Brain (organoid and tissue), 16 donors: ENCODE measurements at places on chromosomes 2 and 18.

GRCh38 chr18:75799449-75800330 is 372.2 kb upstream of the SMIM21 start:
- no peak for DNase-seq

DNA sequence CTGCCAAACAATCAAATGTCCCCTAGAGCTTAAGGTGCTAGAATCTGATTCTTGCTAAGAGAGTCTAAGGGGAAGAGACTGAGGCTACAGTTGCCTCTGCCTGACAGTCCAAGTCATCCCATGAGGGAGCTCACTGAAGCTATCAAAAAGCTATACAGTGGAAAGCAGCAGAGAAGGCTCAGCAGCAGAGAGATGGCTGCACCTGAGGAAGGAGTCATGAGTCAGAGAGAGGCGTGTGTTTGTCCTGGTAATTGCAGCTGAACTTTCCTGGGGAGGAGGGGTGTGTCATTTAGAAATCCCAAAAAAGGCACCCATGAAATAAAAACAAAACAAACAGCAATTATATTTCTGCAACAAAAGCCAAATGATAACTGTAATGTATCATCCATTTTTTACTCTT is 305.2 kb upstream of the UBE2E3 start:
- DNase-seq, result no peak

DNA sequence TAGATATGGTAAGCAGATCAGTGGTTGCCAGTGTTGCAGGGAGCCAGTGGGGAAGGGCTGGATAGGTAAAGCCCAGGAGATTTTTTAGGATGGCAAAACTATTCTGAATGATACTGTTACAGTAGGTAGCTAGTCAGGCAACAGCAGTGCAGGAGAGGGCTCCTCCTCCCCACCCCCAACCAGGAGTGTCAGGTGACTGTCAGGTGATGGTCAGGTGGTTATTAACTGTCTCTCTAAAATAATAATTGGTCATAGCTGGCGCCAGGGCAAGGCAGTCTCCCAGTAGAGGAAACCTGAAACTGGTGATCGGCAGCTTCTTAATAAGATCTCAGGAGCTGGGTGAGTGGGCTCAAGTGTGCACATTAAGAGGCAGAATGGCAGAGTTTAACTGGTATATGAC is 201.6 kb upstream of the PARD3B start:
- no peak for DNase-seq

GRCh38 chr2:37852585-37853014 is 72.5 kb upstream of the RMDN2 start:
- DNase-seq, result no peak

GRCh38 chr2:85684806-85685205 is 9.4 kb upstream of the GNLY start:
- DNase-seq, result no peak

- DNase-seq, result peak; percentile 50
Measured at GRCh38 chr2:130352237-130352636, 3.6 kb upstream of the PTPN18 start.

DNA sequence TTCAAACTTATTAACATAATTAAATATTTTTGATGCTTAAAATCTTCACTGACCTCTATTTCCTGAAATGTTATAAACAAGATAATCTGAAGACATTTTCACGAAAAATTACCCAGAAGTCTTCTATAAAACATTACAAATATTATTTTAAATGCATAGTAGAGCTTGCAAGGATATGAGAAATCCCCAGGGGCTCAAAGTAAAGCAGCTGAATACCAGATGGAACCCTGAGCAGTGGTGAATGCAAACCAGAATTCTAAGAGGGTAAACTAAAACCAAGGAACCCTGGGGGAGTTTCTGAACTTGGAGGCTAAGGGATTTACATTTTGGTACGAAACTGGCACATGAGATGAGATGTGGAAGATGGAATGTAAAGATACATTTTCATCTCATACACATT is 83.6 kb downstream of the FSHR start:
- no peak for DNase-seq

- DNase-seq, result peak; percentile 90
Measured at GRCh38 chr2:104850361-104851290, 3.3 kb upstream of the POU3F3 start.

DNA sequence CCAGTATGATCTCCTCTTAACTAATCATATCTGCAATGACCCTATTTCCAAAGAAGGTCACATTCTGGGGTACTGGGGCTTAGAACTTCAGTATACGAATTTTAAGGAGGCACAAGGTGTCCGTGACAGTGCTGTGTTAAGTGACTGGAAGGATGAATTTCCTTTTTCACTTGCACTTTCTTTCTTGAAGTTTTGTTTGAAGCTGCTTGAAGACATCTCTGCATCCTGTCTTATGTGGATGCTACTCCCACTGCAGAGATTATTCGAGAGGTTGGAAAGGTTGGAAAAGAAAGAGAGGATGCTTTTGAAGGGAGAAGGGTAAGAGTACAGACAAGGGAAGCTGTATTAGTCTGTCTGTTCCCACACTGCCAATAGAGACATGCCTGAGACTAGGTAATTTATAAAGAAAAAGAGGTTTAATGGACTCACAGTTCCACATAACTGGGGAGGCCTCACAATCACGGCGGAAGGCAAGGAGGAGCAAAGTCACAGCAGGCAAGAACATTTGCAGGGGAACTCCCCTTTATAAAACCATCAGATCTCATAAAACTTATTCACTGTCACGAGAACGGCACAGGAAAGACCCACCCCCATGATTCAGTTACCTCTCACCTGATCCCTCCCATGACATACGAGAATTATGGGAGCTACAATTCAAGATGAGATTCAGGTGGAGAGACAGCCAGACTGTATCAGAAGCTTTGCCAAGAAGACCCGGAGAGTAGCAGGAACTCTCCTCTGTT is 3.6 kb upstream of the RNF144A start:
- no peak for DNase-seq

GRCh38 chr18:51337406-51337805 is 139.9 kb upstream of the MEX3C start:
- no peak for DNase-seq

- DNase-seq, result no peak
Measured at GRCh38 chr2:100683231-100683630, 120.4 kb downstream of the PDCL3 start.

GRCh38 chr2:25229279-25230197 is 61.2 kb upstream of the POMC start:
- peak; percentile 31 for DNase-seq
